Activated CD4-positive, alpha-beta T cell treated with anti-CD3 and anti-CD28 coated beads for 1 hour (primary cell): ENCODE measurements at places on chromosomes 4 and X.

GRCh38 chr4:157185363-157185762 lies 35.2 kb upstream of the GRIA2 start:
- DNase-seq, result no peak

DNA sequence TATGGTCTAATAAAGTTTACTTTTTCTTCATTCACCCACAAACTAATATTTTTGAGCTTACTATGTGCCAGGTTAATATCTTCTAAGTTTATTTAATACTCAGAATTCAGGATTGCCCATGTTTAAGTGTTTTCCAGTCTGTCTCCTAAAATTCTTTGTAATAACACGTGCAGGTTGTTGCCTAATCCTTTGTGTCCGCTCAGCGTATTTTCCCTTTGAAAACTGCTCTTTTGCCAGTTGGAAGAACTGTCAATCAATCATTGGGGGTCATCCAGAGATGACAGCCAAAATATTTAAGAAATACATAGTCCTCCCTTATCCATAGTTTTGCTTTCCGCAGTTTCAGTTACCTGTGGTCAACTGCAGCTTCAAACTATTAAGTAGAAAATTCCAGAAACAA lies 63.4 kb downstream of the LNX1 start:
- DNase-seq, result no peak

- DNase-seq, result no peak
Measured at GRCh38 chr4:124753941-124754581, 41.5 kb upstream of the ANKRD50 start.

GRCh38 chrX:45011131-45011530 lies 138.1 kb downstream of the KDM6A start:
- DNase-seq, result no peak

DNA sequence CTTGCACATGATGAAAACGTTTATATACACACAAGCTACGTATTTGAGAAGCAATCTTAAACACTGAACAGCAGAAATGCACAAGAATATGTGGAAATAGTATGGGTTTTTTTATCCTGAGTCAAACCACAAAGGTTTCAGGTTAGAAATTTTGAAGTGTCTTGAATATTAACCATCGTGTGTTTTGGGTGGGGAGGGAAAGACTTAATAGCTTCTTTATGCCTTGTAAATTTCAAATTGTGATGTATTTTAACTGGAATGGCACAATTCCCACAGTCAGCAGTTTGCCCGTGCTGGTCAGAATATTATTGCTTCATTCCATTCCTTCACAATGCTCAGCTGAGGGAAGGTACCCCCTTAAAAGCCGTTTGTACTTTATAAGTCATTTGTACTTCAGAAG lies 67.4 kb upstream of the WDR1 start:
- DNase-seq, result no peak

GRCh38 chr4:111037591-111038360 lies 414.9 kb upstream of the PITX2 start:
- DNase-seq, result no peak

DNA sequence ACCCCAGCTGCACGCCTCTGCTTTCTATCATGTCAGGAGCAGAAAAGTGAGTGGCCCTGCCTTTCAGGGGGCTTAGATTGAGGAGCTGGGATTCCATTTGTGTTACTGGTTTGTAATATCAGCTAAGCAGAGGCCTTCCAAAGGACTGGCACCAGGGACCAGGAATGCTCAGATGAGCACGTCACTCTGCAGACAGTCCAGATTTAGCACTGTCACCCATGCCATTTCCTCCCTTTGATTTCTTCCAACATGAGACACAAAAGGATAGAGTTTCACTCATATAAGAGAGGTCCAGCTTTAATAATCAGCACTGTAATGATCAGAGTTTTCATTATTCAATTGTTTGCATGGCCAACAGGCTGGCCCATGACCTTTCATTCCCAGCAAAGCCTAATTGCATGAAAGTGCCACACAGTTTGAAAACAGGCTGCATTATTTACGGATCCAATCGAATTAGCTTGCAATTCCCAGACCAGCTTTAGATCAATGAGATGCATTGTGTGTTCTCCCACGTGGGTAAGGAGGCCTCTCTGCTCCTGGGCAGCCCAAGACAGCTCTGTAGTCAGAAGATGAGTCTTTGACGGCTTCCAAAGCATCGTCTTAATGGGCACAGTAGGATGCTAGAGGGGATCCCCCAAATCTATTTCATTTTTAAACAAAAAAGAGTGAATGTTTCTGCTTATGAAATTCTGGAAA lies 9.8 kb upstream of the SLC2A9 start:
- no peak for DNase-seq

GRCh38 chrX:107205770-107206696 lies at the start of the genes DNAAF6 and NUP62CL:
Gene DNAAF6, plus strand, starts transcription at chrX:107206611. Its CDS starts 6,265 bp downstream, at chrX:107212876.
Gene NUP62CL, minus strand, starts transcription at chrX:107206433. Its CDS starts 31,287 bp downstream, at chrX:107175146.
- DNase-seq, result peak; percentile 43

DNA sequence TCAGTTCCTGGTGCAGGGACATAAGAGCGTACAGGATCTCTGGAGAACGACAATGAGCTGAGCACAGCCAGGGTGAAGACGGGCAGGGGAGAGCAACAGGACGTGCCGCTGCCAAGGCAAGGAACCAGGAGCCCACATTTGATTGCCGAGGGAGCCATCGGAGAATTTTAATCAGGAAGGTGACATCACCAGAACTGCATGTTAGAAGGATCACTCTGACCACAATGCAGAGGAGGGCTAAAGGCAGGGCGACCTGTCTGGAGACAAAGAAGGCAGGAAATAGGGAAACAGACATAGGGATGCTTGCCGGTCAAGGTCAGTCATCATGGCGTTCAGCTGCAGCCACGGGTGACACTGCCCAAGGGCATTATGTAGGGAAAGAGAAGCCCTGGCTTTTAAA lies 81.4 kb downstream of the RBM47 start:
- DNase-seq, result no peak

DNA sequence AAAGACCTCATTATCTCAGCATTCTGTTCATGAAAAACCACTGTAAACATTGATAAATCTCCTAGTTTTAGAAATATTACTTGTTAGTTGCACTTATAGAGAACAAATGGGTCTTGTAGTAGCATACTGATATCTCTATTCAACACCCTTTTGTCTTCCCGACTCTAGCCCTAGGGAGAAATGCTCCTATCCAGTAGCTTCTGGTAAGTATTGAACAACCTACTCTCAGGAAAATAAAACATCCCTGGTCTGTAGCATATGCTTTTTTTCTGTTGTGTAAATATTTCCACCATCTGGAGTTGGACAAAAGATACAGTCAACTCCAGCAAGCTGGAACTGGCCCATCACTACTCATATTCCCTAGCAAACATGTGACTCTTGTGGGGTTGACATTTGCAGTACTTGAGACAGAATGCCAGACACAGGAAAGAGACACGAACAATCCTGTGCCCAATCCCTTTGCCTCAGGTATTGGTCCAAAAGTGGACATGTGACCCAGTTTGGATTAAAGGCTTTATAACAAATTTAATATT lies 188.2 kb downstream of the GC start:
- no peak for DNase-seq

GRCh38 chr4:26308568-26308967 lies 12.2 kb upstream of the RBPJ start:
- no peak for DNase-seq

DNA sequence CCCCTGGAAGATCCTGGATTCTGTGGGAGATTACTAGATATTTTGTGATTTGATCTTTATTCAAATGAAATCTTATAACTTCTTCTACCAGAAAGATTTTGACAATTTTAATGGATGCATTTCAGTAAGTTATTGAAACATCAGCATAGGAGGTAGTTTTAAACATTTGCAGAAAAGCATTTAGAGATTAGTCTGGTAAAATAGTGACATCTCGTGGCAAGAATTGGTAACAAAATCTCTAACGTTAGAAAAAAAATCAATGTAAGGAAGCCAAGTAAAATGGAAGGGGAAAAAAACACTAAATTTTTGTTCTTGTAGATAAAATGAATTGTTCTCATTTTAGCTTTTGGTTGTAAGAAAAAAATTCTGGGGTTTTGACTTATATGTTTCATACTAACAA lies 73.3 kb downstream of the TASL start:
- DNase-seq, result no peak

DNA sequence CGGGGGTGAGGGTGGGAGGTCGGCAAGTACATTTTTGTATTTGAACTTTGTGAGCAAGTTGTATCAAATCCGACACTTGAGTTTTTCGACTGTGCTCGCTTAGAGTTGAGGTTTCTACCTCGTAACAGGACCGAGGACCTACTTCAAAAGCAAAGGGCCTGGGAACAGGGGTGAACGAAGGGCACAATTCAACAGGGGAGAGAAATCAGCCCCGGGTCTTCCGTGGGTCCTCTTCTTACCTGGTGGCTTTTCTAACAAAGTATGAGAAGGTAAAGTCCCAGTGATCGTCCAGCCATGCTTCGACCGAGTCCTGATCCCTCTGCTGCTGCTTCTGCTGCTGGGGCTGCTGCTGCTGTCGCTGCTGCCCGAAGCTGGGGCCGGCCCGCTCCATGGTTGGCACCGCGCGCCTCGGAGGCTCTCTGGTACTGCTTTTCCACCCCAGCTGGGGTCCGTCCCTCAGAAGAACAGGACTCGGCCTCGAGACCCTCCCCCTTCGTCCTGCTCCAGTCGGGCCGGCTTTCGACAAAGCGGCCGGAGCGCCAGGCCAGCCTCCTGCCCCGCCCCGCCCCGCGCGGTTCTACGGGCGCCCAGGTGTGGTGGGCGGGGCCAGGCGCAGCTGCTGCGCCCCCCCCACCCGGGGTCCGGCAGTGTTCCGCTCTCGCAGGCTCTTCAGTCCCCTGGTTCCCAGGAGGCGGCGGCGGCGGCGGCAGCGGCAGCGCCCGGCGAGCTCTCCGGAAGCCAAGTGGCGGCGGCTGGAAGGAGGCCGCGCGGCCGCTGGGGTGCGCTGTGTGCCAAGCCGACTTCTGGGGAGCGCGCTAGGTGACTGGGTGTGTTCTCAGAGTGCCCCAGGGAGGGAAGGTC lies at the start of gene PDE5A:
Gene PDE5A, minus strand, starts transcription at position 524 of the 861 bp plus-strand sequence. Its CDS starts 133 bp downstream, at position 391.
- DNase-seq, result peak; percentile 60

GRCh38 chr4:30770049-30770549 lies 49.9 kb downstream of the PCDH7 start:
- no peak for DNase-seq

- DNase-seq, result no peak
Measured at GRCh38 chrX:8288590-8288989, 117.5 kb upstream of the VCX2 start.

DNA sequence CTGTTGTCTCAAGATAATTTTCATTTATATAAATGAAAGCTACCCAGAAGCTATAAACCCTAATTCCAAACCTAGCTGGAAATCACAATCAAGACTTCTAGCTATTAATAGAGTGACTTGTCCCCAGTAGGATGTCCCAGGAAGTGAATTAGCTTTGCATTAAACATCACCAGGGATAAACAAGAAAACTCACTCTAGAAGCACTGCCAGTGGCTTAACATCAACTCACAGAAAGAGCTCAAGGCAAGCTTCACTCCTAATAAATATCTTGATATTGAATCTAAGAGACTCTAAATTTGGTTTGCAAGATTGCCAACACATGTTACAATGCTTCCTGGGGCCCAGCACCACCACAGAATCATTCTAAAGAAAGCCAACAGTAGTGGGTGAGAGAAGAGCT lies 468.7 kb upstream of the FAM241A start:
- DNase-seq, result no peak

DNA sequence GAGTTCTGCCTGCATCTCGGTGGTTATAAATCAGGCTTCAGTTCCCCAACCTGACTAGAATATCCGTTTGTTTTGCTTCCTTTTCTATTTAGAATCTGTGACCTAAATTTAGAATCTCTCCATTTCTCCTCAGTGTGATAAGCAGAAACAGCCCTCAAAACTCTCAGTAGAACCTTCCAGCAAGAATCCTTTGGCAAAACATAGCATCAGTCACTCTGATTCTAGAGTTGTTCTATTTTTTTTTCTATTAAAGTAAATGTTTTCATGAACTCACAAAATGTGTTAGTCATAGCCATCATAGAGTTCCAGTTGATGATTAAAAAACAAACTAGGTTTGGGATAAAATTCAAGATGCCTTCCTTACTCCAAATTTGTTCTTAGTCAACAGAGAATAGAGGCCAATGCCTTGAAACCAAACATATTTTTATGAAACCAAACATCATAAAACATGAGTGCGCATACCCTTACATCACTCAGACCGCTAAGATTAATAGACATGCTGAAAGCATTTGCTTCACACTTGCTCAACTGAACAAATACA lies 13.2 kb upstream of the C1QTNF7 start:
- no peak for DNase-seq

DNA sequence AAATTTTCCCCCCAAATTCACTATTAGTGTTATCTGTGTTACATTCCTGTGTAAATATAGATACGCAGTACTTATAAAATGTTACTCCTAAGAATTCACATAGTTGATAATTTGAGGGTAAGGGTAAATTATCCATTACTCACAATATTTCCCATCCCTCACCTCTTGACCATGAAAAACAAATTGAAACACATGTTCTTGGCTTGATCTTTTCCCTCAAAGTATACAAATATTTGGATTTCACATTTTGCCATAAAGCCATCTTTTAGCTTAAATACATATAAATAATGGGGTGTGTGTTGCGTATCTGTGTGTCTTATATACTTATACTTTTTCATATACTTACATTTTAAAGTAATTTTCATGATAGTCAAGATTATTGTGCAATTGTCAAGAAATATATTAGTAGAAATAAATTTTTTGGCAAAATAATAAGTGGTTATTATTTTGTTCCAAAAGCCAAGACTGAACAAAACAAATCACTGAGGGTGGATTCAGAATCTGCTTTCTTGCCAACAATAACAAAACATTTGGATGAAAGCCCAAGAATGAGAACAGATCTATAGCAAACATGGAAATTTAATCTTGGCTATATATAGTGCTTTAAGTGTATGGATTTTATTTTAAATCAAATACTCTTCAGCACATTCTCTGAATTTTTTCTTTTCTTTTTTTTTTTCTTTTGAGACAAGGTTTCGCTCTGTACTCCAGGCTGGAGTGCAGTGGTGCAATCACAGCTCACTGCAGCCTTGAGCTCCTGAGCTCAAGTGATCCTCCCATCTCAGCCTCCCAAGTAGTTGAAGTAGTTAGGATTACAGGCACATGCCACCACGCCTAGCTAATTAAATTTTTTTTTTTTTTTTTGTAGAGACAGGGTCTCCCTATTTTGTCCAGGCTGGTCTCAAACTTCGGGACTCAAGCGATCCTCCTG lies 48.5 kb upstream of the PRSS48 start:
- DNase-seq, result no peak

- no peak for DNase-seq
Measured at GRCh38 chr4:20832826-20833225, 132.6 kb downstream of the PACRGL start.
